ENCODE measurements at places on chromosomes 2 and 18. TPM values are rescaled to one million over a fixed set of nuclear protein-coding genes. Genes with fewer than 3 reads are reported as not detected.

The CRYGD gene
- not detected for total RNA-seq

The ACADL gene
- not detected for total RNA-seq

The MBOAT2 gene
- 68.6 TPM for total RNA-seq

The MAB21L4 gene
- 0.29 TPM for total RNA-seq

The AMER3 gene
- not detected for total RNA-seq

The ATP6V1B1 gene
- 2.3 TPM for total RNA-seq

The RND3 gene
- total RNA-seq: 45.9 TPM

The TNFAIP6 gene
- 0.89 TPM for total RNA-seq

The CEP192 gene
- total RNA-seq: 7.7 TPM

The GALR1 gene
- not detected for total RNA-seq

The NMS gene
- not detected for total RNA-seq

The RNMT gene
- 17.2 TPM for total RNA-seq

The CGREF1 gene
- total RNA-seq: 7.4 TPM

The GALNT14 gene
- 43.5 TPM for total RNA-seq

The REG1B gene
- total RNA-seq: not detected

The SLC9A4 gene
- not detected for total RNA-seq

The NFATC1 gene
- total RNA-seq: 6.9 TPM

The DNAJB2 gene
- total RNA-seq: 32.4 TPM

The CBLN2 gene
- total RNA-seq: 0.05 TPM

The ALKAL2 gene
- not detected for total RNA-seq

The MAL gene
- 0.26 TPM for total RNA-seq

The SIX3 gene
- 4.1 TPM for total RNA-seq

The HTR2B gene
- total RNA-seq: 0.03 TPM

The IKZF2 gene
- total RNA-seq: 0.29 TPM

The OTOS gene
- total RNA-seq: not detected

The AQP12A gene
- not detected for total RNA-seq

The ANO7 gene
- 1.6 TPM for total RNA-seq

The SERPINB11 gene
- 0.03 TPM for total RNA-seq

The MAP3K19 gene
- total RNA-seq: not detected

The DYSF gene
- total RNA-seq: 0.55 TPM

The FAM168B gene
- 78.9 TPM for total RNA-seq

The POTEJ gene
- not detected for total RNA-seq

The OXER1 gene
- not detected for total RNA-seq

The HDAC4 gene
- total RNA-seq: 7.4 TPM

The GPR17 gene
- total RNA-seq: not detected

The MPP4 gene
- 0.24 TPM for total RNA-seq

The AOX1 gene
- total RNA-seq: 4.6 TPM

The FTCDNL1 gene
- total RNA-seq: 3.0 TPM

The ZC3H6 gene
- total RNA-seq: 0.42 TPM

The PIEZO2 gene
- 0.53 TPM for total RNA-seq

The LBH gene
- total RNA-seq: 129 TPM
